ENCODE measurements at places on chromosomes 5 and 9. TPM values are rescaled to one million over a fixed set of nuclear protein-coding genes. Genes with fewer than 3 reads are reported as not detected.

- DNase-seq, result no peak
Measured at GRCh38 chr5:67222243-67223025, 25.8 kb upstream of the CD180 start.

DNA sequence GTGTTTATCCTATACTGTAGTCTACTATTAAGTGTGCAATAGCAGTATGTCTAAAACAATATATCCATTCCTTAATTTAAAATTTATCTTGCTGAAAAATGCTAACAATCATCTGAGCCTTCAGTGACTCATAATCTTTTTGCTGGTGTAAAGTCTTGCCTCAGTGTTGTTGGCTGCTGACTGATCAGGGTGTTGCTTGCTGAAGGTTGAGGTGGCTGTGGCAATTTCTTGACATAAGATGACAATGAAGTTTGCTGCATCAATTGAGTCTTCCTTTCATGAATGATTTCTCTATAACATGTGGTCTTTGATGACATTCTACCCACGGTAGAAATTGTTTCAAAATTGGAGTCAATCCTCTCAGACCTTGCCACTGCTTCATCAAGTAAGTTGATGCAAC is 24.3 kb upstream of the SPEF2 start:
- no peak for DNase-seq

DNA sequence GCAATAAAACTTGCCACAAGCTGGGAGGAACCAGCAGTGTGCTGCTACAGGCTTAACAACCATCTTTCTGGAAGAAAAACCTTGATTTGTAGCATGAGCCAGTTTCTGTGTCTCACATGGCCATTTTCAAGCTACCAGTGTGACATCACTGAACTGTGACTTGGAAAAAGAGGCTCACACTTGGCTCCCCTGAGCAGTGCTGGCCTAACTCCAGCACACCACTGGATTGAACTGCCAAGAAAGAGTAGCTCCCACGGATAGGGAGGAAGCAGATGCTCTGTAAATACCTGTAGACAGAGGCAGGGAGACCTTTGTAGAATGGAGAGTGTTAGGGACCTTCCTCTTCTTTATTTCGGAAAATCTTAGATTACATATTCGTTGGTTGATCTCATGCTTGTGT is 197.9 kb downstream of the SH3GL2 start:
- no peak for DNase-seq

DNA sequence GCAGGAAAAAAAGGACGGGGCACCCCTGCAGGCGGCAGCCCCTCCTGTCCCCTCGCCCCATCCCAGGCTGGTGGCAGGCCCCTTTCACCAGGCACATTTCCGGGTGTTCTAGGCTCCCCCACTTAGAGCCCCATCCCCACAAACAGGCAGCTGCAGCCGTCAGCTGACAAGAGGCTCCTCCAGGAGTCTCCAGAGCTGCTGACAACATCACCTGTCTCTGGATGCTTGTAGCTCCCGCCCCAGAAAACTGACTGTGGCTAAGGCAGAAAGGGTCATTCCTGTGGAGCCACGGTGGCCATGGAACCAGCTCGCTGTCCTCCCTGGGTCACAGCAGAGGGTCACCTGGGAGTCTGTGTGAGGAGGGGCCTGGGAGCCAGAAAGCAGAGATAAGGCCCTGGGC is 50.9 kb downstream of the HMCN2 start:
- DNase-seq, result no peak

DNA sequence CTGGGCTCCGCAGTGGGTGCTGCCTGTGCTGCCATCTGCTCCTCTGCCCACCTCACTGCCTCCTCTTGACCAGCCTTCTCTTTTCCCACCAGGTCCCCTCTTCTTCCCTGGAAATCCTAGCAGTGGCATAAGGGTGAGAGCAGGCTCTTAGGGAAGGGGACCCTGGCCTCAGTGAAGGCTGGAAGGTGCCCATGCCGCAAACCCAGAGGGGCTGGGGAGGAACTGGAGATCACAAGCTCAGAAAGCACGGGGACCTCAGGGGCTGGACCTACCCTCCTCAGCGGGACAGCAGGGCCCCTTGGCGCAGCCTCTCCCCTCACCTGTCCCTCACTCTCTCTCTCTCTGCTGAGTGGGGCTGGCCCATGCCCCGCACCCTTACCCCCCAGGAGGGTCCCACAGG is 144.4 kb upstream of the IRX2 start:
- DNase-seq, result no peak

- no peak for DNase-seq
Measured at GRCh38 chr5:54837981-54838380, 147.4 kb downstream of the ESM1 start.

DNA sequence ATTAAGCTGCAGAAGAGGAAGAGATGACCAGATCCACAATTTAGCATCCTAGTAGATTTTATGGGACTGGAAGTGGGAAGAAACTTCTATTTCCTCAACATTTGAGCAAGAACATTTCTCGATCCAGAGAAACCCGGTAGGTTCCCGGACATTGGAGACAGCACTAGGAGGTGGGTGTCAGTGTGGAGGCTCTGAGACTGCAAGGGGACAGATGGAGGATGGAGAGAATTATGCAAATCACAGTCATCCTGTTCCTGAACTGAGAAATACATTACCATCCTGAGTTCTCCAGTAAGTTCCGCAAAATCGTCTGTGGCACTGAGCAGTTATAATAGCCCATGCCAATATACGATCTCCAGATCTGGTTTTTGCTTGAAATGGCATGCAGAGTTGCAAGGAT is 25.6 kb downstream of the GLDC start:
- DNase-seq, result no peak

Gene CSF1R
- total RNA-seq, result 125 TPM

Gene NSA2
- total RNA-seq, result 57.9 TPM

Gene CTNNAL1
- total RNA-seq, result 44.2 TPM
